K562 (cell line): ENCODE measurements at places on chromosomes 2 and 18.

DNA sequence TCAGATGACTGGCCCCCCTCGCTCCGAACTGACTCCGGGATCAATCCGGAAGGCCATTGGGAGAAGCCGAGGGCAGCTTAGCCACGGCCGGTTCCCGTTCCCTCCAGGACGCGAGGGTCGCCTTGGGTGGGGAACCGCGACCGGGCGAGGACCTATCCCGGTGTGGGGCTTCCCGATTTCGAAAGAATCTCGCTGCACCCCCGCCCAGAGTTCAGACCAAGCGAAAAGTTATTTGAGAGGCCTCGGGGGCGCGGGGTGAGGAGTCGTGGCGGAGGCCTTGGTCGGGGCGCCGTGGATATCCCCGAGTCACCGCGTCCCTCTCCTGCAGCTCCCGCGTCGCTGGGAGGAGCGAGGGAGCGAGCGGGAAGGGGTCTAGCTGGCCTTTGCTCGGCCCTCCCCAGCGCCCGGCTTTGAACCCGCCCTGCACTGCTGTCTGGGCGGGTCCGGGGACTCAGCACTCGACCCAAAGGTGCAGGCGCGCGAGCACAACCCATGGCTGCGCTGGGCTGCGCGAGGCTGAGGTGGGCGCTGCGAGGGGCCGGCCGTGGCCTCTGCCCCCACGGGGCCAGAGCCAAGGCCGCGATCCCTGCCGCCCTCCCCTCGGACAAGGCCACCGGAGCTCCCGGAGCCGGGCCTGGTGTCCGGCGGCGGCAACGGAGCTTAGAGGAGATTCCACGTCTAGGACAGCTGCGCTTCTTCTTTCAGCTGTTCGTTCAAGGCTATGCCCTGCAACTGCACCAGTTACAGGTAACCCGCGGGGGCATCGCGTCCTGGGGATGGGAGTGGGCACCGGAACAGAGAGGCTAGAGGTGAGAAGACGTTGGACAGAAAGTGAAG is at the start of gene CYP27A1:
Gene CYP27A1 (plus strand): TSS at position 457 of the 837 bp plus-strand sequence. CDS start 36 bp downstream, at position 493.
- no peaks in the 10 kb centered on the region for H3K36me3 ChIP-seq
- DNase-seq = no peak
- peaks cover 8% of the 10 kb centered on the region; the same call in 2 of the 3 replicates for H3K27me3 ChIP-seq
- no peak within 1 kb of the TSS for H3K27ac ChIP-seq

GRCh38 chr2:187966924-187967323 is 324.8 kb upstream of the GULP1 start:
- no peak overlapping the region for H3K4me3 ChIP-seq
- H3K27ac ChIP-seq = no peak overlapping the region
- H3K36me3 ChIP-seq = no peaks in the 10 kb centered on the region
- no peaks in the 10 kb centered on the region for H3K27me3 ChIP-seq
- no peak for DNase-seq
- no peaks in the 10 kb centered on the region for H3K4me1 ChIP-seq

DNA sequence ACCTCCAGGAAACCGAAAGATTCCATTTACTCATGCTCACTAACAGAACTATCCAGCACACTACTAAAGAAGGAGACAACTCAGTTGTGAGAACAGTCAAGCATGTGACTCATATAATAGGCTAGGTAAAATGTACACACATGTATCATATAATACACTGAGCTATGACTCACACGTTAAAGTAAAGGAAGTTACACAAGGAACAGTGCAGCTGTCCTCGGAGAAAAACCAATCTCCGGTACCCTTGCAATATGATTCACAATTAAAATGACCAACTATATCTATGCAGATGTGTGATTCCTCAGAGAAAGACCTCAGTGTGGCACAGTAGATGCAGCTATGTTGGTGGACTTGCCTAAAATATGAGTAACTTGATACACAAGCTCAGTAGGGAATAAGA is 76.5 kb downstream of the STRN start:
- peak; percentile 4 for DNase-seq
- peaks cover 11% of the 10 kb centered on the region; the same call in 2 of the 3 replicates for H3K4me1 ChIP-seq
- no peaks in the 10 kb centered on the region for H3K27me3 ChIP-seq
- no peak overlapping the region for H3K4me3 ChIP-seq
- H3K27ac ChIP-seq = no peak overlapping the region; the same call in 2 of the 3 replicates

GRCh38 chr2:113266431-113266830 is 12.3 kb downstream of the PAX8 start:
- no peak for DNase-seq
- no peaks in the 10 kb centered on the region for H3K27me3 ChIP-seq
- H3K4me3 ChIP-seq = no peak overlapping the region
- peaks cover 2% of the 10 kb centered on the region; the same call in 1 of the 3 replicates for H3K36me3 ChIP-seq
- H3K27ac ChIP-seq = no peak overlapping the region

DNA sequence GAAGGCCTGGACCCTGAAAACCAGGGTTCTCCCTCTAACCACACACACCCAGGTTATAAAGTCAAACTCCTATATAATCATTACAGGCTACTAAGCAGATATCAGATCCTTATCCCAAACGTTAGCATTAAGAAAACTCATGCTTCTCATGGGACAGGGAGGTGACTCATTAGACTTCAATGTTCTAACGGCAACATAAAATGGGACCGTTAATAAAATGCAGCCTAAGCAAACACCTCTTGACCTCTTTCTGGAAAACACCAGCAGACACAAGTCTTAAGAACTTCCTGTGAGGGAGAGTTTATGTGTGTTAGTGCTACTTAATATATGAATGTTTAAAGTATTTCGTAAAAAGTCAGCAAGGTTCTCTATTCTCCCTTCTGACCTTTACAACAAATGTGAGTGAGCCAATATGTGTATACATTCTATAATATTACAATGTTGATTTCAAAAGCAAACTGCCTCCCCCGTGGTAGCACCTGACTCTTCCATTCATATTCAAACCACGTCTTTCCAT is 31.7 kb downstream of the LPIN2 start:
- no peak overlapping the region for H3K27ac ChIP-seq
- no peaks in the 10 kb centered on the region for H3K36me3 ChIP-seq
- DNase-seq = no peak
- H3K4me3 ChIP-seq = no peak overlapping the region
- H3K27me3 ChIP-seq = no peaks in the 10 kb centered on the region
- peaks cover 9% of the 10 kb centered on the region; the same call in 1 of the 2 replicates for H3K4me1 ChIP-seq

GRCh38 chr2:168024459-168024858 is 222.9 kb downstream of the STK39 start:
- no peak overlapping the region for H3K4me3 ChIP-seq
- no peak for DNase-seq
- H3K27me3 ChIP-seq = peaks cover 28% of the 10 kb centered on the region
- no peak overlapping the region for H3K27ac ChIP-seq
- no peaks in the 10 kb centered on the region for H3K36me3 ChIP-seq

DNA sequence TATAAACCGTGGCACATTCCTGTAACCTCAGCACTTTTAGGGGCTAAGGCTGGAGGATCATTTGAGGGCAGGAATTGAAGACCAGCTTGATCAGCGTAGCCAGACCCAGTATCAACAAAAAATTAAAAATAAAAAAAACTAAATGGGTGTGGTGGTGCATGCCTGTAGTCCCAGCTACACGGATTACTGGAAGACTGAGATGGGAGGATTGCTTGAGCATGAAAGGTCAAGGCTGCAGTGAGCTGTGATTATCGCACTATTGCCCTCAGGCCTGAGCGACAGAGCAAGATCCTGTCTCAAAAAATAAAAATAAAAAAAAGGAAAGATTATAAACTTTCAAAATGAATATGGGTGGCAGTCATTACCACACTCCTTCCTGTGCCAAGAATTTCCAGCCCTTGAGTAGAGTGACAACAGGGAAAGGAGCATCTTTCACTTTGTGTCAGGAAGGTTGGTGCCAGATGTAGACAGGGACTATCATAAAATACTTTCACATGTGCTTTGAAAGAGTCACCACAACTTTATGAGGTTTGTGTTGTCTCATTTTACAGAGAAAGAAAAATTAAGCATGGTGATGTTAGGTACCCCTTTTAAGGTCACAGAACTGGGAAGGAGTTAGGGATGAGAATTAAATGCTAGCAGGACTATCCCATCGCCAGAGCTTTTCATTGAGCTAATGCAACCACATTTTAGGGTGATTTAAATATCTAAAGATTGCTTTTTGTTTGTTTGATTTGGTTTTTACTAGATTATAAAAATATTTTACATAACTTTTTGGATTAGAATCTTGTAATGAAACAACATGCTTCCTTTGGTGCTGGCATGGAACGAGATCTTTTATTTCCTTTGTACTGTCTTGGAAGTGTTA is 1617.4 kb upstream of the ACVR2A start:
- H3K36me3 ChIP-seq = no peaks in the 10 kb centered on the region
- H3K4me1 ChIP-seq = no peaks in the 10 kb centered on the region
- H3K27me3 ChIP-seq = no peaks in the 10 kb centered on the region
- no peak for DNase-seq
